ENCODE measurements at places on chromosomes 2 and 18.
A peak's percentile ranks its signal among the peaks of the same experiment; 100 is the strongest.

DNA sequence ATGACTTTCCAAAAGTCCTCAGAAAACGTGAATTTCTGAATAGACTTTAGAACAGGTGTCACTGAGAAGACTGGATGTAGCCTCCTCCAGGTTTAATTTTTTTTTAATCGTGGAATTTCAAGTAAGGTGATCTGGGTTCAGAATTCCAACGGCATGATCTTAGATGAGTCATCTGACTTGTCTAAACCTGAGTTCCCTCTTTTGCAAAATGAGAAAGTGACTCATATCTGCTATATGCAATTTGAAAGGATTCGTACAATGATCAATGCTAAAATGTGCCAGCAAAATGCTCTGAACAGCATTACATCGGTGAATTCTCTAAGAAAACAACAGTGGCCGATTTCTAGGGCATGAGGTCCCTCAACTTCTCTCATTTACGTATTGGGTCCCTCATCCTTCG, 69.1 kb upstream of the ZNF516 start:
- DNase-seq = no peak

- no peak for DNase-seq
Measured at GRCh38 chr2:223528036-223528435, 74.1 kb downstream of the SCG2 start.

- DNase-seq = no peak
Measured at GRCh38 chr2:238499731-238500580, 73.2 kb downstream of the ASB1 start.

DNA sequence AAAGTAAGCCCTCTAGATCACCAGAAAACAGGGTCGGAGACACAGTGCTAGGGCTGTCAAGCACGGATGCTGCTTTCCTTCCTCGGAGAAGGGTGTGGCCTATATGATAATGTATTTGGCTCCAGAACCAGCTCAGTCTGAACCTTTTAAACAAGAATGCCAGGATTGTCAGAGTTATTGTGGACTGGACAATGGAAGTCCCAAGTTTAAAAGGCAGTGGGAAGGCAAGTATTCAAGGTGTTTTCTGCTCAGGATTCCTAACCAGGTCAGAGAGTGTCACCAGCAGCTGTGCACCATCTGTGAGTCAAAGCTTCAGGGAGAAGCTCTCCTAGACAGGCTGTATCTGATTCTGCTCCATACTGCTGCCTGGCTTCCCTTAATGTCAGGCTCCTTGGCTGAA, 94.8 kb downstream of the SPOPL start:
- peak; percentile 12 for DNase-seq

DNA sequence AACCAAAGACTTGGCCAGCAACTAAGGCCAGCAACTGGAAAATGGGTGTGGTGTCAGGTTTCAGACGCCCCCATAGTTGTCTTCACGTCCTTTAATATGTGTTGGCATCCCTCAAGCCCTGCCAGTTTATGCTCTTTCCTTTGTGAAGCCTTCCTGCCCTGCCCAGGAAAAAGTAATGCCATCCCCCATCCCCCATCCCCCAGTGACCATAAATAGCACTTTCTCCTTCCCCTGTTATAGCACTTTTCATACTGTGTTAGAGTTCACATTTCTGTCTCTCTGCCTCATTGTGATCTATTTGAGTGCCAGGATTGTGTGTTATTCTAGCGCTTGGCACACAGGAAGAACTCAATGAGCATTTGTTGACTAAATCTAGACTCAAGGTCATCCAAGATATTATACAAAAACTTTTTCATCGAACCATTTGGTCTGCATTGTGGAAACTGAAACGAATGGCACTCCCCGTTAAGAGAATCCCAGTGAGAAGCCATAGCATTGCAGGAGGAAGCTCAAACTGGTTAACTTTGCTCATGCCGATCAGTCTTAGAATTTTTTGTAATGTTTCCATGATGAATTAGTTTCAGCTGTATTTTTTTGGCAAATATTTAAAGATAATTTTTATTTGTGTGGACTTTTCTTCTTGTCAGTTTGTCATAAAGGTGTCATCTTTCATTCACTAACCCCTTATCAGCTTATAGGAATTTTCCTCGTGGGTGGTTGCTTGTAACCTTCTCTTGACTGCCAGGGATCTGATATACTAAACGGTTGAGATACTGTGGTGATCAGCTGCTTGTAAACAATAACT, 15.7 kb downstream of the CRIM1 start:
- DNase-seq = no peak

DNA sequence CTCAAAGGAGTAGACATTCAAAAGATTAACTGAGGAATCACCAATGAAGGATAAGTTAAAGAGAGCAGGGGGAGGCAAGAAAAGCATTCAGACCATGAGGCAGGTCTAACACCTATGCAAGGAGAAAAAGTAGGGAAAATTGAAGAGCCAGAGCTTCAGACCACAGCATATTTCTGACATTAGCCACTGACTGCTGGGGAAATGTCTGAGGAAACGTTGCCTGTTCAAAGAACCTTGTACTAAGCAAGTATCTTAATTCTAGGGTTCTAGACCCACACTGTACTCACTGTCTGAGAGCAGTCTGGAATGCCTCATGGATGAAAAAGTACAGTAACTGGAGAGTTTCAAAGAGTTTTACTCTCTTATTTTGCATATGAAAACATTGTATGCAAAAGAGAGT, 39.5 kb upstream of the TFPI start:
- no peak for DNase-seq

Measured in HAP-1 (cell line).